Left hindlimb (tissue), 1 donor: ENCODE measurements at places on chromosomes 2 and 18.

DNA sequence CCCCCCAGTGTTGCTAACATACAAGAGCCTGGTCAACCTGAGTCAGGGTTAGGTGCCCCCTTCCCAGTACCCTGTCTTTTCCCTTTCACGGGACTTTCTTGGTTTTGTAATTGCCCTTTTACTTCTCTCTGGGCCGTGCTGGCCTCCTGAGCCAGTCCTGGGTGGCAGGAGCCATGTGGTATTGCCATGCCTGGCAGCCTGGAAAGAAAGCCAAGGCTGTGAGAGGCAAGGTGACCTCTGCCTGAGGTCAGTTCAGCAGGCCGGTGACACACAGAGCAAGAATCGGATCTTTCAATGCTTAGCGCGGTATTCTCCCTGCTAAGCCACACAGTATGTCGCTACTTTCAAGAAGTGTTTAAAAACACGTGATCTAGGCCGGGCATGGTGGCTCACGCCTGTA is 52.3 kb downstream of the C18orf63 start:
- no peak for DNase-seq

DNA sequence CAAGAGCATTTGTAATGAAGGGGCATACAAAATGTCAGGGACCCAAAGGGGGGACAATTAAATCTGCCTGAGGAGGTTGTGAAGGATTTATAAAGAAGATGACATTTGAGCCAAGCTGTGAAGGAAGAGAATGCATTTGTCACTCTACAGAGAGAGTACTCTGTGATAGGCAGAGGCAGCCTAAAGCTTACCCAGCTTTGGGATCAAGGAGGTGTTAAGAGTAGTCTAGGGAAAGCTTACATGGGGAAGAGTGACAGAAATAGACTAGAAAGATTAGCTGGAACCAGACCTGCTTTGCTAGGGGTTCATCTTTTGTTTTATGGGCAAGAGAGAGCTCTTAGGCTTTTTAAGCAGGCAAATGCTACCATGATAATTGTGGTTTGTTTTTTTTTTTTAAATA is 169.1 kb upstream of the CYP26B1 start:
- no peak for DNase-seq

DNA sequence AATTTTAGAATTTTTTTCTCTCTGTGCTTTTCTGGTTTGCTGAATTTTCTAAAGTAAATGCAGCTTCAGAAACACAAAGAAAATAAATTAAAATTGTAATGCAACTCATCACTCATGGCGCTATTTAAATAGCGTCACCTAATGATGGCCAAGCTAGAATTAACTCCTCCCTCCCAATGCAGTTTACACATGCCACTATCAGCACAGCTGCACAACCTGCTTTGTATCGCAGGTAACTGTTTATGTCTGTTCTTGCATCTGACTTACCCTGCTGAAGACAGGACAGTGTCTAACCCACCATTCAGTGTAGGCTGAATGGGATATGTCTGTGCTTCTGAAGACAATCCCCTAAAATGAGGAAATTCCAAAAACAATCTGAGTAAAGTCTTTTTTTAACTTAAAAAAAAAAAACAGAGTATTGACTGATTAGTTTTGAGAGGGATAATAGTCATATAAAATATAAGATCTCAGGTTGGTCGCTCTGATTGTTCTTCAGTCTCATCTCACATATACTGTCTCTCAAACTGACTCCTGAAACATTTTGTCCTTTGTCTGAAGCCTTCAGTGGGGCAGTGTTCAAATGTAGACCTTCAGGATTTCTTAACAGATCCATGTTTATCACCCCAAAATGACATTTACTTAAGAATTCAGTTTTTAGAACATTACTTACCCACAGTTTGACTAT is 271.4 kb downstream of the ZEB2 start:
- DNase-seq, result no peak

- no peak for DNase-seq
These were observed 31.3 kb downstream of the LANCL1 start for GRCh38 chr2:210445116-210445707.

- DNase-seq, result no peak
These were observed 154.0 kb downstream of the CALCRL start for GRCh38 chr2:187294043-187294442.

DNA sequence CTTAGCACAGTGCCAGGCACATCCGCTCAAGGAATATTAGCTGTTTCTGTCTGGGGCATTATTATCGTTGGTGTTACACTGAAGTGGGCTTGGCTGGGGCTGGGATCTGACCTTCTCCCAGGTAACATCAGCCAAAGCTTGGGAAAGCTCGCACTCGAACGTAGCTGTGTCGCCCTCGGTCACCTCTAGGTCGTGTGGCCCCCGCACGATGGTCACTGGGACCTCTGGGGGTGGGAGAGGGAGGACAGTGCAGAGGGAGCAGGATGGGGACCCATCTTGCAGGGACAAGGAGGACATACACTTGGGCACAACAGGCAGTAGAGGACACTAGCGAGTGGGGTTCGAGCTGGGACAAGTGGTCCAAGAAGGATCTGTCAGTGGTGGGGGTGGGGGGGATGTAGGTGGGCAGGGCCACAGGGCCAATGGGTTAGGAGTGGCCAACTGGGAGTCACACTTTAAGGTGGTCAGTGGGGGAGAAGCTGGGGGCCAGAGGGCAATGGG is 9.7 kb downstream of the TMEM198 start:
- no peak for DNase-seq

DNA sequence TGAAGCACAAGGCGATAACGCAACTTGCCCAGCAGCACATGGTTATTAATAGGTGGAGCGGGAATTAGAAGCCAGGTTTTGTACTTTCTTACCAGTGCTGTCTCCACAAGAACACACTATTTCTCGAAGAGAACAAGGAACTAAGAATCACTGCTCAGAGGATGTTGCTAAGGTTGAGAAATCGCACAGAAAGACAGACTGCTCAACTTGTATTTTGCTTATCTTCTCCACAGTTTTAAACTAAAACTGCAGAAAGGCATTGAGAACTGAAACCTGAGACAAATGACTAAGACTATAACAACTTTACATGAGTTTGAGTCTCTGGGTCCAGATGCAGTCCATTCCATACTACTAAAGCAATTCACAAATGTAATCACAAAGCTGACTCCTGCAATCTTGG is 6.2 kb downstream of the PRKD3 start:
- DNase-seq, result no peak

DNA sequence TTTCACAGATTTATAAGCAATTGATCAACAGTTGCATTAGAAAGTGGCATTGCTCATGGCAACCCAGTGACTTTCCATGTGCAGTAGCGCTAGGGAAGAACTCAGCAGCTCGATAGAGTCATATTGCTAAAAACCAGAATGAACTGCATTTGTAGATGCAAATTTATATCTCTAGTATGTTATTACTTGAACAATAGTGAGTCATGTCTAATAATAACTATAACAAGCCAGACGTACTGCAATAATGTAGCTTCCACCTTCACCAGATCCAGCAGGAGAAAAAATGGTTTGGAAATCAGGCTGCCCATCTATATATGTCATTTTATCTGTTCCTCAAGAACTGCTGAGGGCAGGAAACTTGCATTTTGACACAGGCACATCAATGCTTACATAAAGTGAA is 66.5 kb upstream of the FIGN start:
- no peak for DNase-seq
